Activated T-cell treated with anti-CD3 and anti-CD28 coated beads for 48 hours (primary cell): ENCODE measurements at places on chromosomes 1 and 21.

GRCh38 chr1:64624218-64624713 is 120.6 kb upstream of the RAVER2 start:
- DNase-seq: no peak

DNA sequence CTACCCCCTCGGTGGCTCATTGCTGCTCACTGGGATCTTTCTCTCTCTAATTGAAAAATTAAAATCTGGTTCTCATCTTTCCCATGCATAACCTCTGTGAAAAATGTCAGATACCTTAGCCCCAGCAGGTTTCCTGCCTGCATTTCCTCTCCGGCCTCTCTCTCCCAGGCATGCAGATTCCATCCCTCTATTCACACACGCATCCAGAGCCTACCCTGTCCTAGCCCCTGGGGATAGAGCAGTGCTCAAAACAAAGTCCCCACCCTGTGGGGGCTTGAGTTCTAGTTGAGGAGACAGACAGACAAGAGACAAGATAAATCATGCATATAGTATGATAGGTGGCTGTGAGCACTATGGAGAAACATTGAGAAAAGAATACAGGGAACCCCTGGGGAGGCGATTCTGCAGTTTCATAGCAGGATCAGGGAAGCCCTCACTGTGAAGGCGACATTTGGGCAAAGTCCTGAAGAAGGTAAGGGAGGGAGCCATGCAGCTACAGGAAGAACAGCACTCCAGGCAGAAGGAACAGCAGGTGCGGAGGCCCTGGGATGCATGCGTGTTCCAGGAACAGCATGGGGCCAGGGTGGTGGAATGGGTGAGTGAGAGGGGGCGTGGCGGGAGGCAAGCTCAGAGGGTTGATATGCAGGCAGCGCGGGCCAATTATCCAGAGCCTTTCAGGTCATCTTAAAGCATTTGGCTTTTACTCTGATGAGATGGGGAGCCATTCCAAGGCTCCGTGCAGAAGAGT is 3.5 kb upstream of the BSND start:
- DNase-seq: no peak

DNA sequence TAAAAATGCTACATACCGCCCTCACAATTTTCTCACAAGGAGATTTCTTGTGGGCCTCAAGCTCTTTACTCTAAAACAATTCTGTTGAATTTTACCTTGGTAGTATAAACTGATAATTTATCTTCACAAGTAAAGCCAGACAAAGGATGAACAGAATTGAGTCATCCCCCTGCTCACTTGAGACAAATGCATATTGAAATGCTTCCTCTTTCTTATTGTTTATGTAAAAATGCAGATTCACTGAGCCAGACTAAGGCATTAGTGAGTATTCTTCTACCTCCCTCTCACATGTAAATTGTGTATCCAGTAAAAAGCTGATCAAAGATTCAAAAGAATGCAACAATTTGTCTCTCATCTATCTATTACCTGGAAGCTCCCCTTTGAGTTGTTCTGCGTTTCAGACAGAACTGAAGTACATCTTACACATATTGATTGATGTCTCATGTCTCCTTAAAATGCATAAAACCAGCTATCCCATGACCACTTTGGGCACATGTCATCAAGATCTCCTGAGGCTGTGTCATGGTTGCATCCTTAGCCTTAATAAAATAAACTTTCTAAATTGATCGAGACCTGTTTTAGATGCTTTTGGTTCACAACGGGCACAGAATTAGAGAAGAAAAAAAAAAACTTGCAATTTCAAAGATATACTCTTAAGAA is 743.1 kb upstream of the B3GALT2 start:
- no peak for DNase-seq

- no peak for DNase-seq
These were observed 9.5 kb downstream of the NOL9 start for GRCh38 chr1:6544831-6545230.

DNA sequence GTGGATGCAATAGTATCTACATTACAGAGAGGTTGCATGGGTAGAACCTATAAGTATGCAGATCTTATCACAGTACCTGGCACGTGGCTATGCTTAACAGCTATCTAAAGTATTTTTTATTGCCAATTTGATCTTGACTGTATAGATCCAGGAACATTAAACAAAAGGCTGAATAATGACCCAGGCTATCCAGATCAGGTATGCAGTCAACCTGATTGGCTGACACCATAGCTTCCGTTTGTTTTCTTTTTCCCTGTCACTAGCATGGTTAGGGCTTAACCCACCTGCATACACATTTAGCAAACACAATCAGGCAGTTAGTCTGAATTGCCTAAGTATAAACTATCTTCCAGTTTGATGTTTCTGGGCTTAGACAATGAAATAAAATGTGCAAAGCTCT is 264.9 kb upstream of the PLXNA2 start:
- DNase-seq: no peak

DNA sequence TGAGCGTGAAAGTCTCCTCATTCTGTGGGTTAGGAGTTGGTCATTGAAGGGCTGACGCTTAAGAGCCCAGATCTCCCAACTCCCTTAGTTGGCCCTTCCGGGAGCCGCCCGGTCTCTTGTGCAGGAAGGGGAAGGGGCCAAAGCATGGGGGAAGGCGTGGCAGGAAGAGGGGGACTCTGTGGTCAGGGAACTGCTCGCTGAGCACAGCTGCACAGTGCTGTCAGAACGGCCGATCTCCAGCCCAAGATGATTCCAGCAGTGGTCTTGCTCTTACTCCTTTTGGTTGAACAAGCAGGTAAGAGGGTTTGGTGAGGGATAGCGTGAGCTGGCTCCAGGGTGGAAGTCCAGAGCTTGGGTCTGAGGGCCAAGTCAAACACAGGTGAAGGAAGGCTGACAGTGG is at the start of gene FCER1G:
Gene FCER1G (plus strand): TSS at position 220 of the 400 bp plus-strand sequence. CDS start 27 bp downstream, at position 247.
- no peak for DNase-seq

DNA sequence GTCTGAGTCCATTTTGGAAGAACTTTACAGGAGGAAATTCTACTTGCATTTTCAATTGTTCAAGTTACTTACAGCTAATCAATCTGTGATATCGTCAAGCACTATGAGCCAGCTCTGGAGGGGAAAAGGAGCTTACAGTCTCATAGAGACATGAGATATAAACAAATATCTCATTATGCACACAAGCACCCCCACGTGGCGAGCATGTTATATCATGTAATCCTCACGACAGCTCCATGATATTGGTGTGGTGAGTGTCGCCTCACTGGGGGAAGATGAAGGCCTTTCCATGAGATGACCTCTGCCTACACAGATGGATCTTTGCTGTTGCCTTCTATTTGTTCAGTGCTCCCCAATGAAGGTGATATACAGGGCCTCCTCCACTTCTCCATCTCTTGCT is 34.6 kb downstream of the TNR start:
- DNase-seq: no peak

DNA sequence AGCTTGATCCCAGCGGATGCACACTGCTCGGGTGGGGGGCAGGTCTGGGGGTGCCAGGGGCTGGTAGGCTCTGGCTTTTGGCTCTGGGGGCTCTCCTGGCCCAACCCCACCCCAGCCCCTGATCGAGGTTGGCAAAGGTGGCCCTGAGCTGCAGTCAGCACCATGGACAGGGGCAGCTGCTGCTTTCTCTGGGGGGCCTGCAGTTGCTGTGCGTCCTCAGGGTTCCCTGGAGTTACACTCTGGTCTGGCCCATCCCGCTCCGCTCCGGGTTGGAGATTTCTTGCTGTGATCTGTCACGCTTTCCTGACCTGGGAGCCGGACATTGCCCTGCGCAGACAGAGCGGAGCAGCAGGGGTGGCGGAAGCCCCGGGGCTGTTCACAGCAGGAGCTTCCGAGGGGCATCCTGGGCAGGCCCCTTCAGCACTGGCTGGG is 8.0 kb upstream of the PLCH2 start:
- DNase-seq: no peak

- no peak for DNase-seq
These were observed 877.7 kb downstream of the MRPL39 start for GRCh38 chr21:24729568-24729967.

DNA sequence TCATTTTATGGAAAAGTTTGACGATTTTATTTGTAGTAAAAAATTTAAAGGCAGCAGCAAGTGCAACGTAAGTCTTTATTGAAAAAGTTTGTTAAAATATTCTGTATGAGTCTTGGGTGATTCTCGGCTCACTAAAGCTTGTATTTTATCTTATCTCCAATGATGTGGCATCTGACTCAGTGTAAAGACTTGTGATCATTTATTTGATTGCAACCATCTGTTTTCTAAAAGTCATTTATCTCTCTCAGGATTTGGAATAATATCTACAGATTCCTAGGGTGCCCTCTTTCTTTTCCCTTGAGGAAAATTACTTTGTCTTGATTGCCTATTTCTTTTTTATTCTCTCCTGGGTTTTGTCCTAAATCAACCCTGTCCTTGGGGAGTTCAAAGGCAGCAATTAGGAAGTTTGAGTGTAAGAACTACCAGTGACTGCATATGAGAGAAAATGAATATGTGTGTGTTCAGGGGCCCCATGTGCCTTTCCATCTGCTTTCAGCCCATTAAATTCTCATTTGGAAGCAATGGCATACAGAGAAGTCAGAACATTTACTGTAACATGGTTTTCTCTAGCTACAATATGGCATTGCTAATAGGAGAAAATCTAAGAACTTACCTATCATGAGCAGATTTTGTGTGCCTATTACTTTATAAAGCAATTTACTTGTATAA is 575.0 kb upstream of the CHRM3 start:
- DNase-seq: no peak

- DNase-seq: no peak
These were observed 12.4 kb downstream of the PSEN2 start for GRCh38 chr1:226882631-226883409.

GRCh38 chr1:116292929-116293725 is 79.9 kb upstream of the ATP1A1 start:
- no peak for DNase-seq

GRCh38 chr1:200372095-200372884 is 37.5 kb downstream of the ZNF281 start:
- no peak for DNase-seq

GRCh38 chr21:46347791-46348381 is 23.9 kb downstream of the PCNT start:
- DNase-seq: no peak

DNA sequence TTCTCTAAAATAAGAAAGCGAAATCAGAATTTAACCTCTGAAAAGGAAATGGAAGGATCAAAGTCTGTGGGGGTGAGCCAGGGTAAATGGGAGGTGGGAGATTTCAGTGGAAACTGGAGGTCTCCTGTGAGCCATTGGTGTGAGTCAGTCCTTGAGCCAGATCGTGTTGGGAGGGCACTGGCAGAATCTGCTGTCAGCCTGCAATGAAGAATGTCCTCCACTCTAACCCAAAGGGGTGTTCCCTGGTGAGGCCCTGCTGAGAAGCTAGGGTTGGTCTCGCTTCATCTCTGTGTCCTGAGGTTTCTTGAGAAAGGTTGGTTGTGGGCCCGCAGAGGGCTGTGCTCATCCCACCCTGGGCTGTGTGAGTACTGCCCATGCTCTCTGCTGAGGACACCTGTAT is 2.4 kb downstream of the QSOX1 start:
- DNase-seq: no peak

- no peak for DNase-seq
These were observed at the start of gene CTSS for GRCh38 chr1:150765296-150765976. Gene CTSS (minus strand): TSS chr1:150765778. CDS start chr1:150764763, 1,015 bp downstream.

GRCh38 chr1:5742801-5743200 is 249.4 kb downstream of the NPHP4 start:
- DNase-seq: no peak

DNA sequence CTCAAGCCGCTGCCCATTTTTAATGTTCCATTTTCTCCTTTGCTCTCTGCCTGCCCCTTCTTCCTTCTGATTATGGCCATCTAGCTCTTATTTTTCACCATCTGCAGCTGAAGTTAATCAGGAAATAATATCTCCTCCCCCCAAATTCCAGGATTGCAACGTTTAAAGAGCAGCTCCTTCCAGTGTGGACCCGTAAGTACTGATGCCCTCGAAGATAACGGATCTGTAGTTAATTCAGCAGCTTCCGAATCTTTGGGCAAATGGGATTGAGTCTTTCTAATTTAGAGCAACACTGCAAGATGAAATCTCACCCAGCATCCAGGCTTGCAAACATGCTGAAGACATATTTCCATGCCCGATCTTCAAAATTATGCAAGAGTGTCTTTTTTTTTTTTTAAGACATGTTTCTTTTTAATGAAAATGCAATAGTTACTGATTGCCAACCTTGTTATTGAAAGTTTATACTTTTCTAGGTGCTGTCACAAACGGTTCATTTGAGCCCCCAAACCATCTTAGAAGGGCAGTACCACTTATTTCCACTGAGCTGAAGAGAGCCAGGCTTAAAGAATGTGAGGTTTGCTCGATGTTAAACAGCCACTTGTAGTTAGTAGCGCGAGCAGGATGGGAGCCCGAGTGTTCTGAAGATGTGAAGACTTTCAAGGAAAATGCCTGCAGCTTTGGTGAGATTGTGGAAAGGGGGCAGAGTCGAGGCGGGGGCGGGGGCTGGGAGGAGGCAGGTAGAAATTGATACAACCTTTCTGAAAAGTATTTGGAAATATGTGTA is 10.9 kb upstream of the RCAN3 start:
- no peak for DNase-seq

- DNase-seq: no peak
These were observed 5.9 kb upstream of the SIPA1L2 start for GRCh38 chr1:232635778-232636356.

- DNase-seq: no peak
These were observed 312.6 kb downstream of the SIPA1L2 start for GRCh38 chr1:232317350-232317749.

GRCh38 chr21:42125571-42126544 is 54.7 kb downstream of the UMODL1 start:
- DNase-seq: no peak

DNA sequence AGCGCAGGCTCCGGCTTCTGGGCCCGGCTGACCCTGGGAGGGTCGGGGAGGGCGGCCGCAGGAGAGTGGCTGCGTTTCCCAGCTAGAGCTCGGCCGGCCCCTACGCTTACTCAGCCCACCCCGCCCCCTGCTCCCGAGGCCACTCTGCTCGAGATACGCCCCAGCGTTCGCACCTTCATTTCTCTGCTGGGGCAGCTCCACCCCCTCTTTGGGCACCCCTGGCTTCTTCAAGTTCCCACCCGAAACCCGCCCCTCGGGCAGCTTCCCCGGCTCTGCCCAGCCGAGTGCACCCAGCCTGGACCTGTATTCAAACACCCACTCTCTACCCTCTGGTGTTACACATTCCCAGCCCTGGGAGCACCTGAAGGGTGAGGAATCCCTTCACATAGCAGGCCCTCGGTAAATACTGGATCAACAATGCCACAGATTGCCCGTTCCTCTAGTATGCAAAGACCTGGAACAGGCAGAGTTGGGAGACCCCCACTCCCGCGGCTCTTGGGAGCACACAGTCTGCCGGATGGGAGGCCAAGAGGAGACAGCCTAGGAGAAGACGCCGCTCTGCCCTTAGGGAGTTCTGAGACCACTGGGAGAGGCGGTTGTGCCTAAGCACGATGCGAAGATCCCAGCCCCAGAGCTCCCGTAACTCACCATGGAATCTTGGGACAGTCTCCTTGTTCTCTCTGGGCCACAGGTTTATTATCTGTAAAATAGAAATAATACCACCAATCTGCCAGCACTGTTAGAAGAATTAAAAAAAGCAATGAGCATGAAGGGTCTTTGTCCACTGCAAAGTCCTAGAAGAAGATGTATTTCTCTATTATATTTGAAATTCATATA is 566 bp upstream of the PAQR7 start:
- DNase-seq: no peak
